ENCODE measurements at places on chromosomes 4 and X. TPM values are rescaled to one million over a fixed set of nuclear protein-coding genes. Genes with fewer than 3 reads are reported as not detected.

- H3K27ac ChIP-seq, result no peak overlapping the region
- H3K4me3 ChIP-seq, result peak overlapping the region; percentile 63
- peaks cover 4% of the 10 kb centered on the region for H3K4me1 ChIP-seq
Measured at GRCh38 chr4:81472281-81473182, 825 bp upstream of the RASGEF1B start.

DNA sequence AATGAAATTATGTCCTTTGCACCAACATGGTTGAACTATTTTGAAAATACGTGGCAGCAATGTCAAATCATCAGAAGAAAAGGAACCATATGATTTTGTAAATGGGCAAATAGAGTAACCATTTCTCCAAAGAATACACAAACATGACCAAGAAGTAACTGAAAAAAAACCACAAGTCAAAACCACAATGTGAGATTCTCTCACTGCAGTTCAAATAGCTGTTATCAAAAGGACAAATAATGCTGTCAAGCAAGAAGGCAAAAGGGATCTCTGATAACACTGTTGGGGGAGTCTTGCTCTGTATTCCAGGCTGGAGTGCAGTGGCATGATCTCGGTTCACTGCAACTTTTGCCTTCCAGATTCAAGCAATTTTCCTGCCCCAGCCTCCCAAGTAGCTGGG is 280.8 kb upstream of the ZCCHC13 start:
- H3K4me1 ChIP-seq, result no peaks in the 10 kb centered on the region
- no peaks in the 10 kb centered on the region for H3K27me3 ChIP-seq
- H3K27ac ChIP-seq, result no peak overlapping the region
- no peak for DNase-seq

DNA sequence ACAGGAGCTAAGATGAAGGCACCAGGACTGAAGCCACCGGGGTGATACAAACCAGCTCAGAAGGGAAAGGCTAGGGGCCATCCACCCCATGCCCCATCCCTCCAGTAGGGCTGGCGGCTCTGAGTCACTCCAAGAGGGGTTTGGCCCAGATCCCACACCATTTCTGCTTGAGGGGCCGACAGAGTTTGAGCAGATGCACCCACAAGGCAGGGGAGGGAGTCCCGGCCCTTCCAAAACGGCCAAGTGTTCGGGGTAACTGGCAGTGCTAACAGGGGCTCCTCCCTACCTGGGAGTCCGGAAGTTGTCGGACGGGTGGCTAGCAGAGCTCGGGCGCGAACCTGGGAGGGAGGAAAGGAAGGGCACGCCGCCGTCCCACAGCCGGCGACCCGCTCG is 412 bp downstream of the SLC10A3 start:
- H3K27ac ChIP-seq, result peak overlapping the region; percentile 61
- H3K27me3 ChIP-seq, result no peaks in the 10 kb centered on the region
- peaks cover 5% of the 10 kb centered on the region for H3K36me3 ChIP-seq
- H3K4me3 ChIP-seq, result peak overlapping the region; percentile 38

DNA sequence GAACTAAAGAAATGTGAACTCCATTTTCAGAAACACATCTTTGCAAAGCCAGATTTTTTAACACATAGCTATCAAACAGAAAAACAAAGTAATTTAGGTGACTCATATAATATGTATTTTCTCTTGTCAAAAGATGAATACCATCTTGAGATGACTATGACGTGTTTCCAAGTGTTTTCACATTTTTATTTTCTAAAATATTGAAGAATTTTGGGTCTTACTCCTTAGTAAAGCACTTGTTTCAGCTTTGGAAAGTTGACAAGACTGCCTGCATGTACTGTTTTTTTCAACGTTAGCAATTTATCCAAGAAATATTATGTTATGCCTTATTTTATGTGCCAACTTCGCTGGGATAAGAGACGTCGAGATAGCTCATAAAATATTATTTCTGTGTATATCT is 733.9 kb upstream of the EPHA5 start:
- no peaks in the 10 kb centered on the region for H3K27me3 ChIP-seq
- no peaks in the 10 kb centered on the region for H3K36me3 ChIP-seq
- no peak overlapping the region for H3K4me3 ChIP-seq
- no peaks in the 10 kb centered on the region for H3K4me1 ChIP-seq
- no peak overlapping the region for H3K27ac ChIP-seq

- no peaks in the 10 kb centered on the region for H3K4me1 ChIP-seq
- H3K4me3 ChIP-seq, result no peak overlapping the region
- no peaks in the 10 kb centered on the region for H3K36me3 ChIP-seq
Measured at GRCh38 chr4:1462768-1463075, 56.5 kb upstream of the NKX1-1 start.

DNA sequence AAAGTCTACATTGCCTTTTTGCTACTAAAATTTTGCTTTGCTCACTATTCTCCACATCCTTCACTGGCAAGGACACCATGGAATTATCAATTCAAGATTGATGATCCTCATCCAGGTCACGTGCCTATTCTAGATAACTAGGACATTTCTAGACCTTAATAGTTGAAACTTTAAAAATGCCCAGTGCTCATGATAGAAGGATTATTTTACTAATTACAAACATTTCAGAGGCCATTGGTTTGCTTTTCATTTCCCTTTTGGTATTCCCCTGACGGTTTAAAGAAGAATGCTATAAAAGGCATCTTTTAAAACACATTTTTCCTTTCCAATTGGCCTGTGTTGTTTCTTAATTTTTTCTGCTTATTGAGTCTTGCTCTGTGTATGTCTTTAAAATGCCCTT is 249.4 kb downstream of the NDST4 start:
- H3K4me1 ChIP-seq, result no peaks in the 10 kb centered on the region
- H3K27me3 ChIP-seq, result no peaks in the 10 kb centered on the region

- no peak overlapping the region for H3K27ac ChIP-seq
- DNase-seq, result peak; percentile 68
- no peaks in the 10 kb centered on the region for H3K4me1 ChIP-seq
Measured at GRCh38 chr4:182449186-182449929, 206.2 kb downstream of the TENM3 start.

- H3K4me3 ChIP-seq, result no peak overlapping the region
- no peaks in the 10 kb centered on the region for H3K4me1 ChIP-seq
- H3K36me3 ChIP-seq, result no peaks in the 10 kb centered on the region
- H3K27ac ChIP-seq, result no peak overlapping the region
Measured at GRCh38 chr4:113256946-113257345, 207.5 kb downstream of the ANK2 start.

GRCh38 chrX:114049063-114049462 is 534.8 kb upstream of the HTR2C start:
- no peak overlapping the region for H3K27ac ChIP-seq
- no peak overlapping the region for H3K4me3 ChIP-seq
- no peaks in the 10 kb centered on the region for H3K36me3 ChIP-seq
- no peaks in the 10 kb centered on the region for H3K4me1 ChIP-seq
- no peaks in the 10 kb centered on the region for H3K27me3 ChIP-seq

GRCh38 chr4:183507925-183508696 is 3.3 kb downstream of the ING2 start:
- DNase-seq, result no peak
- H3K36me3 ChIP-seq, result no peaks in the 10 kb centered on the region
- no peaks in the 10 kb centered on the region for H3K4me1 ChIP-seq
- H3K4me3 ChIP-seq, result no peak overlapping the region
- no peak overlapping the region for H3K27ac ChIP-seq
- H3K27me3 ChIP-seq, result no peaks in the 10 kb centered on the region

DNA sequence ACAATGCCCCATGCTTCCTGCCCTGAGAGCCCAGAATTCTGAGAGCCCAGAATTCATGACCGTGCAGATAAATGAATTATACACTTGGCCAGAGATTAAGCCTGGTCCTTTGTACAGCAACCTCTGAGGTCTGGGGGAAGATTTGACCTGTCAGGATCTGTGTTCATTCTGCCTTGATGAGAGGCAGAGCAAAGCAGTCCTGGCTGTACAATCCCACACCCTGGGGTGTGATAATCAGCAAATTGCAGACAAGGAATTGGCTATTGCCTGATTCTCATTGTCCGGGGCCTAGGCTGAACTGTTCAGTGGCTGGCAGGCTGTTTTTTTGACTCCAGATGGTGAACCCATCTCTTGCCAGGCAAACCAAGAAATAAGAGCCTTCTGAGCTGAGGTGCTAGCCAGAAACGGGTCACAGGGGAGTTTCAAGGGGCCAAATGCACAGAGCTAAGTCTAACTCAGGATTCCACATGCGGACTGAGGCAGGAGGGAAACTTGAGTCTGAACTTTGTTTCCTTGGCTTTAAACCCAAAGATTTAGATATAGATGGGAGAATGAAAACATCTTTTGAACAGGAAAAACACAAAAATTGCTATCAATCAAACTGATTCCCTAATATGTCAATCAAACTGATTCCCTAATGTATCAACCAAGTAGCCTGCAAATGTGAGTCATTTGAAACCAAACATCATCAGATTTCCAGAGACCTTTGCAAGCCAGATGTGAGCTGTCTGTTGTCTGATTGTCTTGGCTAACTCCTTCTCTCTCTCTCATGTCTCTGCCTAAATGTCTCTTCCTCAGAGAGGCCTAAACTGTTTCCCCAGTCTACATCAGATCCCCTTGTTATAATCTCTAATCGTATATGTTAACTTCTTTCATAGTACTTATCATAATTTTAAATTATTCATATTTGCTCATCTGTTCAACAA is 159.3 kb downstream of the ATG4A start:
- H3K27ac ChIP-seq, result no peak overlapping the region
- no peaks in the 10 kb centered on the region for H3K4me1 ChIP-seq
- H3K4me3 ChIP-seq, result no peak overlapping the region

GRCh38 chr4:3681191-3681590 is 85.0 kb upstream of the ADRA2C start:
- H3K4me1 ChIP-seq, result no peaks in the 10 kb centered on the region
- H3K27ac ChIP-seq, result no peak overlapping the region
- no peak overlapping the region for H3K4me3 ChIP-seq
- DNase-seq, result no peak
- H3K36me3 ChIP-seq, result no peaks in the 10 kb centered on the region
- H3K27me3 ChIP-seq, result no peaks in the 10 kb centered on the region

DNA sequence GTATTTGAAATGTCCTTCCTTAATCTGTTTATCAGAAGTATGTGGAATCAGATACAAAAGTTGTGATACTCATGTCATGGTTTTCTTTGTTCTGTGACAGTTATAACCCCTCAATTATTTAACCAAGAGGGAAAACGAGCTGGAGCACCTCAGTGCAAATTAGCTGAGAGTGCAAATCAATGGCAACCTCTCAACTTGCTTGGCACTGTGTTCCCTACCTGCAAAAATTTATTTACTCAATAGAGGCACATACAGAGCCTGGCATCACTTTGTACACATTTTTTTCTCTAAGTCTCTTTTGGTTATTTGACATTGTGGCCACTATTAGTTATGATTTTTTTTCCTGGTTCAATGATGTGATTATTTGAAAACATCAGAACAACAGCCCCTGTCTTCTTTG is 186.2 kb downstream of the STIM2 start:
- no peaks in the 10 kb centered on the region for H3K27me3 ChIP-seq
- no peaks in the 10 kb centered on the region for H3K36me3 ChIP-seq
- no peak for DNase-seq
- H3K4me3 ChIP-seq, result no peak overlapping the region

GRCh38 chr4:43238008-43238407 is 345.5 kb downstream of the GRXCR1 start:
- no peak overlapping the region for H3K27ac ChIP-seq
- H3K4me1 ChIP-seq, result no peaks in the 10 kb centered on the region
- H3K36me3 ChIP-seq, result no peaks in the 10 kb centered on the region
- DNase-seq, result no peak
- no peaks in the 10 kb centered on the region for H3K27me3 ChIP-seq

DNA sequence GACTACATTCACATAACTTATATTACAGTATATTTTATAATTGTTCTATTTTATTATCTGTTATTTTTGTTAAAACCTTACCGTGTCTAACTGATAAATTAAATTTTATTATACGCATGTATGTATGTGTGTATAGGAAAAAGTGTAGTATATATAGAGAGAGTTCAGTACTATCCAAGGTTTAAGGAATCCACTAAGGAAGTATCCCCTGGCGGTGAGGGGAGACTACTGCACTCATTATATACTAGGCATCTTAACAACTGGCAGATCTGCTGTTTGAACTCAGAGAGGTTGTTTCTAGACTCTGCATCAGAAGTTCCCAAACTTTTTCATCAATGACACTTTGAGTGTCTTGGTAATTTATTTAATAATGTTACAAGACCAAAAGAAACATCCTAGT is 70.9 kb downstream of the NDST4 start:
- H3K4me1 ChIP-seq, result no peaks in the 10 kb centered on the region
- DNase-seq, result no peak
- no peak overlapping the region for H3K27ac ChIP-seq
- H3K27me3 ChIP-seq, result no peaks in the 10 kb centered on the region
- H3K4me3 ChIP-seq, result no peak overlapping the region

DNA sequence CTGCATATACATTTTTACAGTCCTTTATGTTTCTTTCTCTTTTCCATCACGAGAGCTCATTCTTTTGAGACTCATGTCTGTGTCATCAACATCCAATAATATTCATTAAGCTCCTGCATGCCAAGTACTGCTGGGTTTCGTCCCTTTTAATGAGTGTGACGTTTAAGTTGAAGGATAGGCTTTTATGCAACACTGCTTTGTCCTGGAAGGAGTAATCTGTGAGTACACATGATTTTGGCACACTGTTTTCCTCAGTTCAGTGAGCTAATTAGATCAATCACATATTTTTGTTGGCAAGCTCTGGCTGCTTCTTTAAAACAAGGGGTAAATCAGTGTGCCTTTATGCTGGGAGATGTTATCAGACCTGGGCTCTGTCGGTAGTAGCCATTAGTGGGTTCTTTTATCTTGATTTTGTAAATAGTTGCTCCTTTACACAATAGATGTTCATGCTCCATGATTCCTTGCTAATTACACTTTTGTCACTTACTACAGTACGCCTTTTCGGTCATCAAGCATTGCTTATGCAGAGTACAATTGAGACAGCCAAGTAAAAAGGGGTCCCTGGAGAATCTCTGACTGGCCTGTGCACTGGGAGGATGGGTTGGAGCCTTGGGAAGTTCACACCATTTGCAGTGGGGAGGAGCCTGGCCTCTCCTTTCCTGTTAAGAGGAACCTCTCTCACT is 132.6 kb downstream of the FHIP1A start:
- no peaks in the 10 kb centered on the region for H3K36me3 ChIP-seq
- peaks cover 5% of the 10 kb centered on the region for H3K4me1 ChIP-seq
- H3K27ac ChIP-seq, result peak overlapping the region; percentile 65
- H3K27me3 ChIP-seq, result no peaks in the 10 kb centered on the region

Gene MAGEA2B
- total RNA-seq, result not detected

Gene ANK2
- 95.1 TPM for total RNA-seq

Gene SLC16A2
- 7.8 TPM for total RNA-seq

Gene IRS4
- total RNA-seq, result not detected

Gene RBM46
- not detected for total RNA-seq

Gene PNMA5
- not detected for total RNA-seq

Gene SPIN2A
- total RNA-seq, result 0.50 TPM

Gene FAT1
- total RNA-seq, result 408 TPM

Gene CENPVL3
- not detected for total RNA-seq
